ENCODE measurements at places on chromosomes 16 and 17.

- peaks cover 38% of the 10 kb centered on the region for H3K36me3 ChIP-seq
- no peak for DNase-seq
- H3K4me1 ChIP-seq = peaks cover 7% of the 10 kb centered on the region
- no peak overlapping the region for H3K4me3 ChIP-seq
- no peak overlapping the region for H3K27ac ChIP-seq
- H3K27me3 ChIP-seq = no peaks in the 10 kb centered on the region
Observed at GRCh38 chr16:30361180-30361579, 6.1 kb upstream of the CD2BP2 start.

DNA sequence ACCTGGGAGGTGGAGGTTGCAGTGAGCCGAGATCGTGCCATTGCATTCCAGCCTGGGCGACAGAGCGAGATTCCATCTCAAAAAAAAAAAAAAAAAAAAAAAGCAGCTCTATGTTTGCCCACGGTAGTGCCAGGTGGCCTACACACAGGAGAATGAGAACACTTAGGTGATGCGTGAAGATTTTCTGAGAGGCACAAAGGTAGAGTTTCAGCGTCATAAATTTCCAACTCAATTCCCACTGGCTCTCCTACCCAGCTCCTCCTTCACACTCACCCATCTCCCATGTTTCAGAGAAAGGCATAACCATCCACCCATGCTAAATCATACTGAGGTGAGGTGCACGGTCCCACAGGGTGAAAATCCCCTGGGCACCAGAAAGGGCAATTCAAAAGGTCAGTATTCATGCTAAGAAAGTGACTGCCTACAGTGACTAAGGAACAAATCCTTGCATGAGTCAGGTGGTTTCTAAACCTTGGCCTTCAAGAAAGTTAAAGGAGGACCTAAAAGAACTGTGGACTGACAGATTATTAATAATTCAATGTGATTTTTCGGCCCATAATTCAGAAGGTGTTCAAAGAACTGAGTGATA lies 4.8 kb downstream of the DCAKD start:
- peaks cover 17% of the 10 kb centered on the region for H3K4me1 ChIP-seq
- no peak overlapping the region for H3K27ac ChIP-seq
- no peak for DNase-seq
- H3K27me3 ChIP-seq = no peaks in the 10 kb centered on the region
- H3K36me3 ChIP-seq = no peaks in the 10 kb centered on the region

DNA sequence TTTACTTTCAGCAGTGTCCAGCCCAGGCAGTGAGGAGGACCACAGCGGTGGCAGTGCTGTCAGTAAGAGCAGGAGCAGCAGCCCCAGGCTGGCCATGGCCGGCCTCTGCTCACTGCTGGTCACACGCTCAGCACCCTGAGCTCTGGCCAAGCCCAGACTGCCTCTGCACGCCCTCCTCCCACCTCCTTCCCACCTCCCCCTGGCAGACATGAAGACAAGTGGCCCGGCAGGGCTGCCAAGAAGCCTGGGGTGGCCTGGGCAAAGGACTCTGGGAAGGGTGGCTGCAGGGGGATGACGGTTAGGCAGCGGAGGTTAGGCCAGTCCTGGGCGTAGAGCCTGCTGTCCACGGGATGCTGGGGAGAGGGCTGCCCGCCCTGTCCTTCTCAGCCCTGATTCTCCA lies at the start of gene C16orf89:
TSS of gene C16orf89 (minus strand) at position 144 of the 400 bp plus-strand sequence. CDS start at position 96, 48 bp downstream.
- no peaks in the 10 kb centered on the region for H3K27me3 ChIP-seq
- no peaks in the 10 kb centered on the region for H3K36me3 ChIP-seq
- no peak within 1 kb of the TSS for H3K27ac ChIP-seq
- no peaks in the 10 kb centered on the region for H3K4me1 ChIP-seq
- H3K4me3 ChIP-seq = no peak within 1 kb of the TSS

GRCh38 chr16:77035361-77035760 lies 155.6 kb upstream of the MON1B start:
- DNase-seq = no peak
- H3K27me3 ChIP-seq = no peaks in the 10 kb centered on the region
- no peak overlapping the region for H3K27ac ChIP-seq

Measured in thoracic aorta (tissue), 2 donors.